ENCODE measurements at places on chromosomes 2 and 18.

DNA sequence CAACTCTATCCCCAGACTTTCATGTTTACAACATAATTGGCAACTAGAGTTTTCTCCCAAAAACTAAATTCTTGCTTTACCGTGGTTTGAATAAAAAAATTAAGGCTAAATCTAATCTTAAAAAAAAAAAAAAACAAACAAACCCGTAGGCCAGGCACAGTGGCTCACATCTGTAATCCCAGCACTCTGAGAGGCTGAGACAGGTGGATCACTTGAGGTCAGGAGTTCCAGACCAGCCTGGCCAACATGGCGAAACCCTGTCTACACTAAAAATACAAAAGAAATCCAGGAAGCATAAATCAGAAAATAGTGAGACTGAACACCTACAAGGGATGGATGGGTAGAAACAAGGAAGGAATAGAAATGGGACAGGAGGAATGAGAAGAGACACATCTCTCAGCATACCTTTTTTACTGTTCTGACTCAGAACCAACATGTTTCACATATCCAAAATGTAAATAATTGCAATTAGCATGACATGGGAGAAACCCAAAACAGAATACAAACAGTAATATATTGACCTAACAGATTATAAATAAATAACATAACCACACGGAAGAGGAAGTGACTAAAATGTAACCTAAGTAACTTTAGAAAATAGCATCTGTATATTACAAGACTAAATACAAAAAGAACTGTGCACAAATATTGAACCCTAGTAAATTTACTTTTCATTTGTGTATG is 17.5 kb downstream of the MGAT4A start:
- no peak for DNase-seq

DNA sequence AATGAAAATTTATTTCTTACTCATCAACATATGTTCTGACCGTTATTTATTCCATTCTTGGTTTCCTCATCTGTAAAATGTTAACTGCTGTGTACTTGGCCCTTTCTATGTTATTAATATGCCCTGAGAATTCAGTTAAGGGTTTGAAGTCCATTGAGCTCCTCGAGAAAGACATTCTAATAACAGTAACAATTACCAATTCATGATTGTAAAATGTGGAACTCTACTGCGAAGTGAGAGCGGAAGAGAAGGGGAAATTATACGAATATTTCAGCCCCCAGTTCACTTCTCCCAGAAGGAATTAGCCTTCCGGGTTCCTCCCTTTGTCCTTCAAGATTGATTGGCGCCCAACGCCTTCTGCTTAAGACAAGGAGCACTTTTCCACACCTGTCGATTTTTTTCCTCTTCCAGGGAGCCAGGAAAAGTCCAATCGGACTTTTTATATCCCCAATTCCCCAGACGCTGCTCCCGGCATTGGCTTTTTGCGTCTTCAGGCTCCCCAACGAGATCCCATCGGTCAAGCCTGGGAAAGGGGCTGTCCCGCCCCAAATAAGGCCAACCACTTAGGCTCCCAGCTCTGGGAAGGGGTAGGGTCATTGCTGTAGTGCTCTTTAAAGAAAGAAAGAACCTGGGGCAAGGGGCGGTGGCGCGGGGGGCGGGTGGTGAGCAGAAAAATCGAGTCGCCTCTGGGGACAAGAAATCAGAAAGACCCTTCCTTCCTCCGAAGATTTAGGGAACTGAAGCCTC is 1.6 kb downstream of the DSC2 start:
- DNase-seq = no peak

- no peak for DNase-seq
Measured at GRCh38 chr2:200456567-200456966, 53.3 kb downstream of the KCTD18 start.

GRCh38 chr2:12305931-12306330 is 410.8 kb upstream of the TRIB2 start:
- no peak for DNase-seq

DNA sequence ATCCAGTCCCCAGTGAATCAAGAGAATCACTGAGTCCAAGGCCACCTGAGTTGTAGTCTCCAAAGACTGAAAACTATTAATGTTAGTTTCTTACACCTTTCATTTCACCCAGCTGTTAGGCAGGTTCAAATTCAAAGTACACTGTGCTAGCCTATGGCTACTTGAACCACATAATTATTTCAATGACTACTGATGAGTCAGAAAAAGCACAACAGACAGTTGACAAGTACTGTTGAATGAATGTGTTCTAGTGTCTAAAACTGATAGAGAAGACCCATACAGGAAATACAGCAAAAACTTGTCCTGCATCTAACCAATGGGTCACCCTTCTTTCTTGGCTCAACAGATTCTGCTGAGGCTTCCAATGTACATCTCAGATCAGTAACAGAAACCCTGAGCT is 160.9 kb downstream of the MYO5B start:
- DNase-seq = no peak

GRCh38 chr2:224195925-224196571 is 157.0 kb upstream of the SERPINE2 start:
- DNase-seq = no peak

DNA sequence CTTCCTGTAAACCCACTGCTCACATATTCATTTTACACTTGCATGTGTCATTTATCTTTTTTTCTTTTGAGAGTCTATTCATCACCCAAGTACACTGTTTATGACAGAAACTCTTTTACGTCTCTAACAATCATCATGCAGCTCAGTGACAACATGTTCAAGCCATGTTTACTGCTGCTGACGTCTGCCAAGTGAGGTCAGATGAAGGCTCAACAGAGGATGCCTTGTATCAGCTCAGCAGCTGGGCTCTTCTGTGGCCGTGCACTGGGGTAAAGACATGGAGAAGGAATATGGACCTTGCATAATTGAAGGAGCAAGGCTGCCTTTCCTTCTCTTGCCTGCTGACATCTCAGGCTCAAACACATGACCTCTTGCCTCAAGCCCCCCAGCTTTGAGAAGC is 99.6 kb downstream of the ADD2 start:
- DNase-seq = no peak

DNA sequence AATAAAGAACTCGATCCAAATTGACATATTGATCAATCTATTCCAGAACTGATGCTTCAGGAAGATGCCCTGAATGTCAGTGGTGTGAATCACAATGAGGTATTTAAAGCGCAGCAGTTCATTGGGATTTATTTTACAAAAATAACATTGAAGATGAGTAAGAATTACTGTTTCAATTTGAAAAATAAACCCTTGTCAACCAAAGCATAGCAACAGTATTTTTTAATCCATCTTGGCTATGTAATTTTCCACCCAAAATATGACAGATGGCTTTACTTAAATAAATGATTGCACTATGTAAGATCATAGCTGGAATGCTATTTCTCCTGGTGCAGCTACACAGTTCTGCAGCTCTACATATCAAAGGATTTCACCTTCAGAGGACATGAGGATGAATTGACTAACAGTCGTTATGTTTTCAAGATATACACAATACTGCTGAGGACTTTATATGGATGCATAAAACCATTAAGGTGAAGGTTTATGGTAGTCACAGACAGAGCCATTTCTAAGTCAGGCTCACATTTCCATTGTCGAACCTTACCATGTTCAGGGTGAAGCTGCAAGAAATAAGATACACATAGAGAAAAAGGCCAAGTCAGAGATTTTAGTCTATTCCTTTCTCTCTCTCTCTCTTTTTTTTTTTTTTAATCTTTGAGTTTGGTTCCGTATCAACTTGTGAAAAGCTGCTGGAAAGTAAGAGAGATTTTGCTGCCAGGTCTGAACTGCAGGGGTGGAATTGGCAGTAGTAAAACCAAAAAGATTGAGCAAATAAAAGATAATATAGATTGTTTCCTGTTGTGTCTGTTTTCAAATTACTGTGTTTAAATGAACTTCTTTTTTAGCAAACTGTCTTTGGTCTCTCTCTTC is 398.0 kb upstream of the CDH20 start:
- DNase-seq = no peak

GRCh38 chr2:10940596-10940995 is 28.9 kb downstream of the KCNF1 start:
- DNase-seq = no peak

GRCh38 chr2:235613649-235614048 is 119.8 kb downstream of the AGAP1 start:
- DNase-seq = no peak

- DNase-seq = no peak
Measured at GRCh38 chr2:106156305-106157296, 37.5 kb downstream of the UXS1 start.

DNA sequence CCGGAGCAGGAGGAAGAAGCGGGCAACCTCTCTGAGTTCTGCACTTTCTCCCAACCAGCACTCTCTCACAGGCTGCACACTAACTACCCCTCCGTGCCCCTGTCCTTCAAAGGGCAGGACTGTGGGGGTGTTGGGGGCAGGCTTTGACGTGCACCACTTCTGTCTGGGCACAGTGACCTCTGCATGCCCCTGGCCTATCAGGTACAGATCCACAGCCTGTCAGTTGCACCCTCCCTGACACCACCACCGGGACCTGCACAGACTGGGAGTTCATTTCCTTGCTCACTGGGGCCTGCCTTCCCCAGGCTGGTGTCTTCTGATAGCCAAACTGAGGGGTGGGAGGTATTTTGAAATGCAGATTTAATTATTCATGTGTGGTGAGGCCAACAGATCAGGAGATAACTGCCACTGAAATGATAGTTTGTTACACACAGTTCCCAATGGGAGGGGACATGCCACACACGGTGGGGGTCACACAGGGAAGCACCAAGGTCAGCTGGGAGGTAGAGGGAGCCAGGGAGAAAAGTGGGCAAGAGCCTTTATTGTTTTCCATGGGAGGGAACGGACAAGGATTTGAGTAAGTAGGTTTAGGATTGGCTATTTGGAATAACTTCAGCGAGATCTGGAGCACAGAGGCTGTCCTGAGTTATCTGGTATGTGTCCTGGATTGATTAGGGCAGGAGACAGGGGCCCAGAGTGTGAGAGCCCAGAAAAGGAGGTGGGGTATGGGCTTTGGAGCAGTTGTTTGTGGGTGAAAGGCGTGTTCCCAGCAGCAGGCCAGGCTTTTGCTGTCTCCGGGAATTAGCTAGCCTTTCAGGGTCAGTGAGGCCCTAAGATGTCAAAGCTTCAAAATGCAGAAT is 251.6 kb downstream of the AFF3 start:
- no peak for DNase-seq

DNA sequence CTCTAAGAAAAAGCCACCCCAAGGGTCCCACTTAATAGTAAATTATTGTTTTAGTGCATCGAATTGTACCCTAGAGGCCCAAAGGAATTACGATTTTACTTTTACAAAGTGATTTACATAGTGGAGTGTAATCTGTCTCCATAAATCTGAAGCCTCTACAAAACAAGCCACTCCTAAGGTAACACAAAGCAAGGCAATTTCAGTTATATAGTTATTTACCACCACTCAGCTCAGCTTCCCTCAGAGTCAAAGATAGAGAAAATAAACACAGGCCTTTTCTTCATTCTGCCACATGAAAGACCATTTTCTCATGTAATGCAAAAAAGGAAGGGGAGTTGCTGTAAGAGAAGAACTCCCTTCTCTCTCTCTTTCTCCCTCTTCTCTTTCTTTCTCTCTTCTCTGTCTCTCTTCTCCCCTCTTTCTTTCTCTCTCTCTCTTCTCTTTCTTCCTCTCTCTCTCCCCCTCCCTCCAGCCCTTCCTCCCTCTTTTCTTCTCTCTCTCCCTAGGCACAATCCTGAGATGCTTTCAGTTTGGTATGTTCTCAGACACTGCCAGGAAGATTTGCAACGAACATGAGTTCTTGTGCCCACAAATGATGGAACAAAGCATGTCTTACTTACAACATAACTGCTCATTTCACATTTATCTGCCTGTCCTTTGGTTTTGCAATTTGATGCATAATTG is 264.5 kb downstream of the BCL2 start:
- no peak for DNase-seq

DNA sequence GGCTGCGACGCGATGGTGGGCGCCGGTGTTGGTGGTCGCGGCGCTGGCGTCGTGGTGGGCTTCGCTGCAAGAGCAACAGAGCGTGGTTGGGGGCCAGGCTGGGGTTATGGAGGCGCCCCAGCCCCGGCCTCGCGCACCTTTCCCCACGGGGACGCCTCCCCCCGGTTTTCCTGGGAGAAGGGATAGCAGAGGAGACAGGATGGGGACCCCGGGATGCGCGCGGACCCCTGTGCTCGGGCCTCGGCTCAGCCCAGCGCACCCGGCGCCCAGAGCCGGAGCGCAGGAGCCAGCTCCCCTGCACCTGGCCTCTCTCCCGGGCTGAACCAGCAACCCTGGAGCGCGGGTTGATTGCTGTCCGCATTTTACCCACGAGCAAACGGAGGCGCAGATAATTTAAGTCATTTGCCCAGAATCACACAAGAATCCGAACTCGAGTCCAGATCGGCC is 1.0 kb downstream of the CD8A start:
- DNase-seq = no peak

DNA sequence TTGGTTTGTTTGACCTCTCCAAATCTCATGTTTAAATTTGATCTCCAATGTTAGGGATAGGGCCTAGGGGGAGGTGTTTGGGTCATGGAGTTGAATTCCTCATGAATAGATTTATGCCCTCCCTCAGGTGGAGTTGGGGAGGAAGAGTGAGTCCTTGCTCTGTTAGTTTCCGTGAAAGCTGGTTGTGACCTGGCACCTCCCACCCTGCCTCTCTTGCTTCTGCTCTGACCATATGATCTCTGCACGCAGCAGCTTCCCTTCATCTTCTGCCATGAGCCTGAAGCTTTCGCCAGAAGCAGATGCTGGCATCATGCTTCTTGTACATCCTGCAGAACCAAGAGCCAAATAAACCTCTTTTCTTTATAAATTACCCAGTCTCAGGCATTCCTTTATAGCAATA is 231.6 kb upstream of the ERBB4 start:
- DNase-seq = no peak

DNA sequence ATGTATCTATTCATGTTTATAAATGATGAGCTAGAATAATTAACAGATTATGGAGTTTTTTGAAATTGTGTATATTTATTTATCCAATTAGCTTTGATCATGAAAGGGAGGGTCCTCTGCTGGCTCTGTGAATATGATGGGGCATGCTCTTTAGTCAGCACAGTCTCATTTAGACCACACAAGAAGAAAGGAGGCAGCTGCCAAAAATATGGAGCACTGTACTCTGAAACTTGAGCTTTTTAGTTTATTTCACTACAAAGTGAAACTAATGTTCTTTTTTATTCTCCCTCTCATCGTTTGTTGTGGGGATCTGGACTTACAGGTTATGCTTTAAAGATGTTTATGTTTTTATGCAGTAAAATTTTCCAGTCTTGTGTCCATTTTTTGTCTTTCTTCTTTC is 266.9 kb upstream of the GULP1 start:
- no peak for DNase-seq

All from epithelial cell of prostate (primary cell).